ENCODE measurements at places on chromosomes 3 and 15.

DNA sequence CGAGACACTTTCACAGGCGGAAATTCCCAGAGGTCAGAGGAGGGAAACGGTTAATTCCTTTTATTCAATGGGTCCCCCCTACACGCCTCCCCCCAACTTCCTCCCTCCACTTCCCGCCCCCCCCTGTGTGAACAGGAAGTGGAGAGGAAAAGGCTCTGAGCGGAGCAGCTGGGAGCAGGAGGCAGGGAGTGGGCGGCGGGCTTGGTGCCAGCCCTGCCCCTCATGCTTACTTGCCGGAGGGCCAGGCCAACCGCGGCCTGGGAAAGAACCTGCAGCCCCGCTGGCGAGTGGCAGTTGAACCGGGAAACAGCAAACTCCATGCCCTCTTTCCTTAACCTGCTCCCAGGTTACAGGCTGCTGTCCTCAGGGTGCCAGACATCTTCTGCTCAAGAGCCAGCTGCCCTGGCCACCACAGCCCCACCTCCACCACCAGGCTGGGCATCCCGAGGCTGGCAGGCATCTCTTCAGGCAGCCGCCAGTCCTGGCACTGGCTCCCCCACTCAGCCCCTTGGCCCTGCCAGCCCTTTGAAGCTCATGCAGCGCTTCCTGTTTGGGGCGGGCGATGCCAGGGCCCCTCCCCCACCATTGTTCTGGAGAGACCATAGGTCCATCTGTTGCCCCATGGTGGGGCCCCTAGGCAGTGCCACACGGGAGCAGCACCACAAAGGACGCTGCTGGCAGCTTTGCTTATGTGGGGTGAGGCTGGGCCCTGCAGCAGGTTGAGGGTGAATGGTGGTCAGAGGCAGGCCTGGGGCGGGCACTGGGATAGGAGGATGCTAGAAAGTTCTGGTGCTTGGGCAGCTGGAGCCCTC is 12.9 kb downstream of the VPS18 start:
- DNase-seq = no peak

- DNase-seq = no peak
These were observed 252.1 kb upstream of the ADAMTS9 start for GRCh38 chr3:64939747-64940450.

GRCh38 chr15:97874139-97874538 is 86.4 kb upstream of the ARRDC4 start:
- no peak for DNase-seq

GRCh38 chr3:15527031-15527459 is 5.5 kb upstream of the COLQ start:
- DNase-seq = no peak

DNA sequence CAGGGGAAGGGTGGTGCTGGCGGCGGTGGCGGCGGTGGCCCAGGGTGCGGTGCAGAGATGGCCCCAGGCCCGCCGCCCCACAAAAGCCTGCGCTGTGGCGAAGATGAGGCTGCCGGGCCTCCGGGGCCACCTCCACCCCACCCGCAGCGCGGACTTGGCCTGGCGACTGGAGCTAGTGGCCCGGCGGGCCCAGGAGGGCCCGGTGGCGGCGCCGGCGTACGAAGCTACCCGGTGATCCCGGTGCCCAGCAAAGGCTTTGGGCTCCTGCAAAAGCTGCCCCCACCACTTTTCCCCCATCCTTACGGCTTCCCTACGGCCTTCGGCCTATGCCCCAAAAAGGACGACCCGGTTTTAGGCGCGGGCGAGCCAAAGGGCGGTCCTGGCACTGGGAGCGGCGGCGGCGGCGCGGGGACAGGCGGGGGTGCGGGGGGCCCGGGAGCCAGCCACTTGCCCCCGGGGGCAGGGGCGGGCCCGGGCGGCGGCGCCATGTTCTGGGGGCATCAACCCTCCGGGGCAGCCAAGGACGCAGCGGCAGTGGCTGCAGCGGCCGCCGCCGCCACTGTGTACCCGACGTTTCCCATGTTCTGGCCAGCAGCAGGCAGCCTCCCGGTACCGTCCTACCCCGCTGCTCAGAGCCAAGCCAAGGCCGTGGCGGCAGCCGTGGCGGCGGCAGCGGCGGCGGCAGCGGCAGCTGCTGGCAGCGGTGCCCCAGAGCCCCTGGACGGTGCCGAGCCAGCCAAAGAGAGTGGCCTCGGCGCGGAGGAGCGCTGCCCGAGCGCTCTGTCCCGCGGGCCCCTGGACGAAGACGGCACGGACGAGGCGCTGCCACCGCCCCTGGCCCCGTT is 1.6 kb downstream of the SKOR1 start:
- DNase-seq = no peak

GRCh38 chr15:86743283-86743903 is 663.7 kb downstream of the AGBL1 start:
- DNase-seq = no peak

GRCh38 chr3:195248281-195248680 is 22.7 kb downstream of the XXYLT1 start:
- no peak for DNase-seq

DNA sequence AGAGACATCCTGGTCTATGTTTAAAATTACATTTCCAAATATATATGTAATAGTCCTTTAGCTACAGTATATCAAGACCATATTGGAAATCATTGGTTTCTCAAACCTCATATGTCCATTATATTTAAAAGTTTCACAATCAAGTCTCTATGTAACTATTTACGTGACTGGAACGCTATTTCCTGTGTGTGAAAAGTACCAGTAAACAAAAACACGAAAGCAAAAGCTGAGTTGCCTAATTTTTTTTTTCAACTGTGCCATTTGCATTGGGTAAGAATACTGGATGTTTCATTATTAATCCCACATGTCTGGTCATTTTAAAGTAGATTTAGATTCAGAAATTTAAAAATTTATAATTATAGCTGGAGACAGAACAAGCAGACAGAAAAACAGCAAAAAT is 381.4 kb downstream of the TBC1D5 start:
- DNase-seq = no peak

- DNase-seq = peak; percentile 42
These were observed 985 bp downstream of the TRPC1 start for GRCh38 chr3:142724682-142725356.
